Epithelial cell of proximal tubule (primary cell): ENCODE measurements at places on chromosomes 7 and 10. TPM values are rescaled to one million over a fixed set of nuclear protein-coding genes. Genes with fewer than 3 reads are reported as not detected.

GPR85 gene
- total RNA-seq, result 0.22 TPM in 1 of 2 replicates, not detected in the other

FLNC gene
- total RNA-seq, result 149 and 173 TPM in 2 replicates

SMARCD3 gene
- total RNA-seq, result 6.9 and 8.1 TPM in 2 replicates

TMEM270 gene
- not detected in 2 replicates for total RNA-seq

GPR22 gene
- total RNA-seq, result not detected in 2 replicates

MACC1 gene
- total RNA-seq, result 12.4 and 33.2 TPM in 2 replicates

UCMA gene
- not detected in 2 replicates for total RNA-seq

GIMAP7 gene
- total RNA-seq, result not detected in 2 replicates

NIPSNAP2 gene
- 74.2 and 98.4 TPM in 2 replicates for total RNA-seq

RHBDD2 gene
- total RNA-seq, result 34.9 and 47.3 TPM in 2 replicates

HTR5A gene
- not detected in 2 replicates for total RNA-seq

ADIRF gene
- total RNA-seq, result 0.72 and 1.4 TPM in 2 replicates

PDZD7 gene
- total RNA-seq, result 6.1 and 6.6 TPM in 2 replicates

PILRA gene
- total RNA-seq, result not detected in 2 replicates

ZNF488 gene
- total RNA-seq, result 0.63 and 2.1 TPM in 2 replicates

NUTM2A gene
- total RNA-seq, result 0.65 and 0.69 TPM in 2 replicates

MOGAT3 gene
- not detected in 2 replicates for total RNA-seq

VSTM4 gene
- total RNA-seq, result 0.29 and 0.40 TPM in 2 replicates

DLG5 gene
- total RNA-seq, result 23.4 and 25.8 TPM in 2 replicates

NUTM2B gene
- total RNA-seq, result 0.40 TPM in 1 of 2 replicates, not detected in the other

GPR26 gene
- not detected in 2 replicates for total RNA-seq

PPP1R17 gene
- not detected in 2 replicates for total RNA-seq

IQUB gene
- total RNA-seq, result under 0.01 and 0.07 TPM in 2 replicates

ABCB1 gene
- total RNA-seq, result 9.3 and 13.3 TPM in 2 replicates

EBF3 gene
- total RNA-seq, result not detected in 2 replicates

MGAM2 gene
- not detected in 2 replicates for total RNA-seq

TMEM229A gene
- total RNA-seq, result not detected in 2 replicates

KMT2E gene
- total RNA-seq, result 19.8 and 46.4 TPM in 2 replicates

SPDYE6 gene
- not detected in 2 replicates for total RNA-seq

INSYN2A gene
- 0.07 and 0.29 TPM in 2 replicates for total RNA-seq

LAMB4 gene
- total RNA-seq, result 0.46 and 3.7 TPM in 2 replicates

ASIC3 gene
- total RNA-seq, result 2.5 TPM in 1 of 2 replicates, not detected in the other

LYZL2 gene
- total RNA-seq, result not detected in 2 replicates

TMEM236 gene
- total RNA-seq, result 0.07 and 0.17 TPM in 2 replicates

NRP1 gene
- total RNA-seq, result 62.7 and 89.4 TPM in 2 replicates

HTR7 gene
- 0.06 and 1.2 TPM in 2 replicates for total RNA-seq

ODAD2 gene
- 0.80 and 1.7 TPM in 2 replicates for total RNA-seq

CPEB3 gene
- total RNA-seq, result 0.52 and 0.58 TPM in 2 replicates

SPDYE17 gene
- total RNA-seq, result not detected in 2 replicates

CELF2 gene
- 7.2 and 11.0 TPM in 2 replicates for total RNA-seq

KLF14 gene
- total RNA-seq, result 0.14 TPM in 1 of 2 replicates, not detected in the other

ZCWPW1 gene
- 0.65 and 3.8 TPM in 2 replicates for total RNA-seq

LRRTM3 gene
- 0.06 TPM in 1 of 2 replicates, not detected in the other for total RNA-seq

RNF148 gene
- total RNA-seq, result 0.14 and 2.2 TPM in 2 replicates

SP8 gene
- total RNA-seq, result not detected in 2 replicates

GIMAP2 gene
- total RNA-seq, result 0.07 TPM in 1 of 2 replicates, not detected in the other

AKR1C4 gene
- total RNA-seq, result not detected in 2 replicates

UFSP1 gene
- total RNA-seq, result 0.58 and 4.3 TPM in 2 replicates

CDHR3 gene
- total RNA-seq, result 0.17 and 0.80 TPM in 2 replicates

LRRC4 gene
- 1.1 and 1.3 TPM in 2 replicates for total RNA-seq
